Naive thymus-derived CD4-positive, alpha-beta T cell (primary cell): ENCODE measurements at places on chromosomes 12 and 14.

DNA sequence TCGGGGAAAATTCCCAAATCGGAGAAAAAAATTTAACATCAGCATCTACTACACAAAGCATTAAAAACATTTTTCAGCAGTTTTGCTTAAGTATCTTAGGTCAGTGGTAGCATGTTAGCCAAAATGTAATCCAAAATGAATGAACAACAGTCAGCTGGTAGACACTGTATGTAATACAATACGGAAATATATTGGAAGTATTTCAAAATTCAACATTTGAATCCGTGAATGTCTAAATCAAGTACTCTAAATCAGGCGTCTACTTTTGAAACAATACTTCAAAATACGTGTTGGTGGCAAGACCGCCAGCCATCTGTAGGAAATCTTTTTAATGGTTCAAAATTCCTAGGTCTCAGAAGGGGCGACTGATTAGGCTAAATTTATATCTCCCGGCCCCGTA lies 1.1 kb downstream of the SCAF11 start:
- no peak for DNase-seq

DNA sequence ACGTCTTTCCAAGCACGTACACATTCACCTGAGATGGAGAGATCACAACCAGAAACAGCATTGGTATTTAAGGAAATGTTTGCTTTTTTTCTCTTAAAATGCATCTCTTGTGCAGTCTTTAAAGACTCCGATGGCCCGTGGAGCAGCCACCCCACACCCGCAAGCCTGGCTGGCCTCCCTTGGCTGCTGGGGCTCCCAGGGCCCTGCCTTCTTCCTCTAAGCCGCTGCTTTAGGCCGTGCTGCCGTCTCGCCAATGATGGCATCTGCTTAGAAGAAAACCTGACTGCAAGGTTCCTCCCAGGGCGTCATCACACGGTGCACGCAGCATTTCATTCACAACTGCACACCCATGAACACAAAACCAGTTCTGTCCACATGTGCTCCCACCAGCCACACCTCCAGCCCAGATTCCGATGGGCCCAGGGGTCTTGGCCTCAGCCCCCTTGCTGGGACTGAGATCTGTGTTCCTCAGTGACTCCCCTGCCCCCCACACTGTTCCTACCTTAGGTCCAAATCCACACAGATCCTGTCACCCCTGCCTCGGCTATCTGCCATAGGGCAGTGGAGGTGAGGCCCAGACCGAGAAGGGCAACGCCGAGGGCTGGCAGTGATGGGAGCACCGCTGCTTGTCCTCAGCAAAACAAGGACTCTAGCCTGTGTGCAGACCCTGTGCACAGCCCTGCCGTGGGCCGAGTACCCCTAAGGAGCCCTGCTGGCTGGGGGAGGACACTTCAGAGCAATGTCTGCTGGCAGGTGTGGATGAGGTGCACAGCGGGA lies 4.4 kb downstream of the BTBD6 start:
- DNase-seq = no peak

DNA sequence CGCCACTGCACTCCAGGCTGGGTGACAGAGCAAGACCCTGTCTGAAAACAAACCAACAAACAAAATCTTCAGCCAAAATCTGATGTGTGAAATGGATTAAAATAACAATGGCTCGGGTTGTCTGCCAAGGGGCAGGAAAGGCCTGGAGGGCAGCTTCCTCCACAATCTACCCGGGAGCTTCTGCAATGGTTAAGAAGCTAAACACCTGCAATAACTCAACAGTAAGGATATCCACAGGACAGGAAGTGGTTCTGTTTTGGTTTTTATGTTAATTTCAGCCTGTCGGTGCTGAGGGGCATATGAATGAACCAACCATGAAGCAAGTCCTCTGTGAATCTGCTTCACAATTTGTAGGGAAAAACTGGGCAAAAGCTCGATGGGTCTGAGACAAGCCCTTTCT lies 34.4 kb downstream of the RAD52 start:
- no peak for DNase-seq

DNA sequence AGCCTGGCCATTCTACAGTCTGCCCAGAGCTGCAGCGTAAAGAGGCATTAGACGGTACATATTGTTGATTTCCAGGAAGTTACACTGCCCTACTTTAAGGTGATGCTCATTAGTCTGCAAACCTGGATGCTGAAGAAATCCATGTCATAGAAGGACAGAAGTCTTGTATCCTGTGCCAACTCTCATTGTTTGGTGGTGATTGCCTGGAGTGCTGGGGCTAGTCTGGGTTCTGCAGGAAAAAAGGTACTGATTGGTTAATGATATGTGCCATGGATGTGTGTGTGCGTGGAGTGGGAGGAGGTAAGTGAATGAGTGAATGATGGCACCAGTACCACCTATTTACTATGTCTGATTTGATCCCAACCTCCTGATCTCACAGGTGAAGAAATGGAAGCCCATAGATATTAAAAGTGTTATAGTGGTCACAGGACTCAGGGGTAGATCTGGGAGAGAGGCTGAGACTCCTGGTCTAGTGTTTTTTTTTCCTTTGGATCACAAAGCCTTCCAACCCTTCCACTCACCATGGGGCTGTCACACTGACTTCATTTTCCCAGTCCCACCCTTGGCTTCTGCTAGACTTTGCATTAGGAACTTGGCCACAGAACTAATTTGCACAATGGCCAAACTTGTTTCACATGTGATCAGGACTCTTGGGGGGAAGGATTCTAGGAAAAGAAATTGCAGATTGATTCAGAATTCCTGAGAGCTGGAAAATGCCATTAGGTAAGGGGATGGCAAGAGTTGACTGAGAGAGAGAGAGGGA lies 96.1 kb downstream of the TMX1 start:
- no peak for DNase-seq
